ENCODE measurements at places on chromosomes 4 and X. TPM values are rescaled to one million over a fixed set of nuclear protein-coding genes. Genes with fewer than 3 reads are reported as not detected.
A peak's percentile ranks its signal among the peaks of the same experiment; 100 is the strongest.

DNA sequence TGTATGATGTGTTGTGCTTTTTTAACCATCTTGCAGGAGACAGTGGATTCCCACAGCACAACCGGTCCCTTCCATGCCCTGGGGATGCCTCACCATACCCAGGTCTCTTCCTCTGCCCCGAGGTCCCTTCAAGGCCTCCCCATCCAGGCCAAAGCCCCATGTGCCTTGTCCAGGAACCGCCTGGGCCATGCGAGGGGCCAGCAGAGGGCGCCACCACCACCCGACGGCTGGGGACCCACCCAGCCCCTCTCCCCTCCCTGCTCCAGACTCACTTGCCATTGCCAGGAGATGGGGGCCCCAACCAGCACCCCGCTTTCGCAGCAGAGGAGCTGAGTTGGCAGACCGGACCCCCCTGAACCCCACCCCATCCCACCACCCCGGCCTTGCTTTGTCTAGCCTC lies 485.5 kb downstream of the TRAM1L1 start:
- DNase-seq, result no peak
- no peaks in the 10 kb centered on the region for H3K36me3 ChIP-seq
- H3K4me1 ChIP-seq, result peaks cover 6% of the 10 kb centered on the region
- no peak overlapping the region for H3K27ac ChIP-seq

MAGEB1 gene
- total RNA-seq, result not detected

DNA sequence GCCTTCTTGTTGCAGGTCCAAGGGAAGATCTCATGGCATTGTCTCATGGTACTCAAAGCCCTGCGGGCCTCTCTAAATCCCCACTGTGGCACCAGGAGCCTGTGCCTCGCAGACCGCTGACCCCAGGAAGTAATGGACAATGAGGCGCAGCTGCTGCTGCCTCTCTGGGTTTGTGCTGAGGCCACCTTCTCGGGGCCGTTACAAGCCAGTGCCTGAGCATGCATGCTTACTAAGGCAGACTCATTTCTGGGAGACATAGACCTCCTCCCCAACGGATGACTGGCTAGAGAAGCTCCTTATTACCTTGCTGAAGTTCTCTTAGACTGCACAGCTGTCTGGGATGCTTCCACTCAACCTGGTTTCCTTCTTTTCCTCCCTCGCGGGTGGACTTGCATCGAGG lies 1.3 kb downstream of the BDH2 start:
- peak overlapping the region; percentile 83 for H3K4me3 ChIP-seq
- H3K27me3 ChIP-seq, result no peaks in the 10 kb centered on the region
- H3K4me1 ChIP-seq, result peaks cover 29% of the 10 kb centered on the region

- no peak for DNase-seq
- no peak overlapping the region for H3K27ac ChIP-seq
- no peaks in the 10 kb centered on the region for H3K27me3 ChIP-seq
- H3K4me3 ChIP-seq, result no peak overlapping the region
- no peaks in the 10 kb centered on the region for H3K36me3 ChIP-seq
These were observed 185.3 kb downstream of the MID1IP1 start for GRCh38 chrX:38986586-38986985.

GATA1 gene
- total RNA-seq, result not detected

DNA sequence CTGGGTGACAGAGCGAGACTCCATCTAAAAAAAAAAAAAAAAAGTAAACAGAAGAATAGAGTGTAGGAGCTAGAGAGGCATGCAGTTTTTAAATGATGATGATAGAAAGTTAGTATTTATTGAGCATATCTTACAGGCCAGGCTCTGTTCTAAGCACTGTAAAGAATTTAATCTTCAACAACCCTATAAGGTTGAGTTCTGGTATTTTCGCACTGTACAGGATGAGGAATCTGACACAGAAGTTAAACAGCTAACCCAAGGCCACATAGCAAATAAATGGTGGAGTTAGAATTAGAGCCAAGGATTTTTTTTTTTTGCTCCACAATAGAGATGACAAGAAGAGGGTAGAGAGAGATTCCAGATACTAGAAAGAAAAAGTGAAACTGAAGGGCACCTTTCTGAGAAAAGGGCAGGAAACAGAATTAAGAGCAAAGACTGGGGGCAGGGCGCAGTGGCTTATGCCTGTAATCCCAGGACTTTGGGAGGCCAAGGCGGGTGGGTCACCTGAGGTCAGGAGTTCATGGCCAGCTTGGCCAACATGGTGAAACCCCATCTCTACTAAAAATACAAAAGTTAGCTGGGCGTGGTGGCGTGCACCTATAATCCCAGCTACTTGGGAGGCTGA lies 56.1 kb downstream of the KLHL5 start:
- no peak overlapping the region for H3K27ac ChIP-seq
- peaks cover 33% of the 10 kb centered on the region for H3K36me3 ChIP-seq
- no peak overlapping the region for H3K4me3 ChIP-seq
- no peak for DNase-seq
- H3K27me3 ChIP-seq, result no peaks in the 10 kb centered on the region

DNA sequence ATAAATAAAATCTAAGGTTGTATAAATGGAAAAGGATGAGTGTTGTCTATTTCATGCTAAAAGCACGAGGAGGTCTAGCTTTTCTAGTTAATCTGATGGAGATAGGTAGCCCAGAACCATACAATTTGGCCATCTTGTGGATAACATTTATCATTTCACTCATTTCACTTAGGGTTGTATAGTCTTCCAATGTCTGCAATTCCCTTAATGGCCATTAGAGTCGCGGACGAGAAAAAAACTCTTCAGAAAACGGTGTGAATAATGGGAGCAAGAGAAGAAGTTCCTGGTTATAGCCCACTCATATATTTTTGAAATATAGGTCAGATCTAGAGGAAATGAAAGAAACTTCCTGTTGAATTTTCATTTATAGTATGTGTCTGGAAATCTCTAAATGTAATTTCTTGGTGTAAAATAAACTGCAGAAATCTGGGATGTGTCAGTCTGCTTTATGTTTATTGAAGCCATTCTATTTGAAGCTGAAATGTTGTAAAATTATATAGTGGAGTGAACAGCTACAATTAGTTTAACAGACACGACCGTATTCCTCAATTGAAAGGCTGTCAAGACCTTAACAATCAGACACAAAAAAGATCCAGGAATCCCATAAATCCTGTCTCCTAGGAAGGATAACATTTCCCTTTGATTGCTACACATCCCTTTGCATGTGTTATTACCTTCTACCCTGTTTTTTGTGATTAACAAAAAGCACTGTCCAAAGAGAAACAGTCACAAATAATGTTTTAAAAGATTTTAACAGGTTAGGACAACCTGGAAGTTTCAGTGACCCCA lies 47.7 kb upstream of the MGST2 start:
- no peak overlapping the region for H3K27ac ChIP-seq
- DNase-seq, result no peak
- H3K4me3 ChIP-seq, result no peak overlapping the region
- no peaks in the 10 kb centered on the region for H3K4me1 ChIP-seq
- no peaks in the 10 kb centered on the region for H3K36me3 ChIP-seq
- no peaks in the 10 kb centered on the region for H3K27me3 ChIP-seq

GC gene
- total RNA-seq, result not detected

GRCh38 chr4:38889143-38889542 lies 21.5 kb downstream of the FAM114A1 start:
- H3K27me3 ChIP-seq, result peaks cover 10% of the 10 kb centered on the region
- H3K4me1 ChIP-seq, result peaks cover 16% of the 10 kb centered on the region
- no peak for DNase-seq
- H3K27ac ChIP-seq, result peak overlapping the region; percentile 37

DNA sequence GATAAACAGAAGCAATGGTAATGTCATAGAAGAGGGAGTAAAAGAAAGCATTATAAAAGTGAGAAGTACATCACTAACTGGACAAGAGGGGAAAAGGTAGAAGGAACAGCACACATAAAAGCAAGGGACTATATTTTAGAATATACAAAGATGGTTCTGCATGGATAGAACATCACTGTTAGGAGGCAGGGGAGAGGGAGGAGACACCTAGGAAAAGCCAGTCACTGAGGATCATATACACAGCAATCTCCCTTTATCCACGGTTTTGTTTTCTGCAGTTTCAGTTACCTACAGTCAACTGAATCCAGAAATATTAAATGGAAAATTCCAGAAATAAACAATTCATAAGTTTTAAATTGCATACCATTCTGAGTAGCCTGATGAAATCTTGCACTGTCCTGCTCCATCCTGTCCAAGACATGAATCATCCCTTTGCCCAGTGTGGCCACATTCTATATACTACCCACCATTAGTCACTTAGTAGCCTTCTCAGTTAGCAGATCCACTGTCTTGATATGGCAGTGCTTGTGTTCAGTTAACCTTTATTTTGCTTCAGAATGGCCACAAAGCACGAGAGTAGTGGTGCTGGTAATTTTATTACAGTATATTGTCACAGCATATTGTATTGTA lies 74.2 kb downstream of the PPA2 start:
- no peaks in the 10 kb centered on the region for H3K27me3 ChIP-seq
- no peak for DNase-seq
- H3K36me3 ChIP-seq, result peaks cover 18% of the 10 kb centered on the region
- no peak overlapping the region for H3K27ac ChIP-seq

ARFIP1 gene
- total RNA-seq, result 25.1 TPM

All from mesothelial cell of epicardium (in vitro differentiated cells).